NCI-H187 treated with DMSO at 0.1 percent for 48 hours (cell line): ENCODE measurements at places on chromosomes 1 and 21.

DNA sequence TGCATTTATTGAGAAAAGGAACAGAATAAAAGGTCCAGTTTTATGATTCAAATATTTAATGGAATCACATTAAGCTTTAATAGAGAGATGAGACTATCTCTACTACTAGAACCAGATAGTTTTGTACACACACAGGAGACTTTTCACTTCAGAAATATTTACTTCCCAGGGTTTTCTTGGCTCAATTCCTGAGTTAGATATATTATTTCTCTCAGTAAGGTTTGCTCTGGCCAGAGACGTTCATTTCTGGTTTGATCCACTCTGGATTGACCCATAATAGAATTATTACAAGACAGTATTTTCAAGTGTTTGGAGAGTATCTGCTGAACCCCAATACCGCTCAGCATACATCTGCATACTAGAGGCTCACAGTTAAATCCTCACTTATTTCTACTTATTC is 1.3 kb upstream of the RCOR3 start:
- no peak for DNase-seq

- no peak for DNase-seq
Observed at GRCh38 chr21:32411350-32412161, 950 bp upstream of the EVA1C start.

DNA sequence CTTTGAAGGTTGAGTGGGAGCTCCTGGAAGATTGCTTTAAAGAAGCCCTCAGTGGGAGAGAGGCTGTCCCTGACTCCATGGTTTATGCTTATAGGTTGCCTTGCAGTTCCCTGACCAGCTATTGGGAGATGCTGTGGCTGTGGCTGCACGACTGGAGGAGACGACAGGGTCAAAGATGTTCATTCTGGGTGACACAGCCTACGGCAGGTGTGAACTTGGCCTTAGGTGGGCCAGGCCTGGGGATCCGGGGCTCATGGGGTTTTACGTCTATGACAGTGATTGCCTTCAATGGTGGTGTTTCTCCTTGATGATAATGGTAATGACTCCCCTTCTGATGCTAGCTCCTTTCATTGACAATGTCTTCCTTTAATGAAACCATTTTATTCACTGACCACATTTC is 692 bp downstream of the DPH2 start:
- no peak for DNase-seq

GRCh38 chr21:33266050-33266788 is at the start of gene IL10RB:
Gene IL10RB (plus strand): TSS chr21:33266367. CDS start chr21:33266466, 99 bp downstream.
- DNase-seq: no peak

GRCh38 chr1:75514270-75514669 is 96.6 kb downstream of the SLC44A5 start:
- no peak for DNase-seq

GRCh38 chr1:39372105-39372504 is 119.3 kb upstream of the BMP8A start:
- DNase-seq: no peak

- no peak for DNase-seq
Observed at GRCh38 chr1:184022668-184023067, 14.9 kb downstream of the COLGALT2 start.

GRCh38 chr1:65791396-65791795 is 1.3 kb upstream of the PDE4B start:
- DNase-seq: no peak

GRCh38 chr1:24289937-24290595 is 29.1 kb upstream of the GRHL3 start:
- peak; percentile 78 for DNase-seq

- DNase-seq: no peak
Observed at GRCh38 chr1:55696891-55697290, 481.7 kb upstream of the USP24 start.

DNA sequence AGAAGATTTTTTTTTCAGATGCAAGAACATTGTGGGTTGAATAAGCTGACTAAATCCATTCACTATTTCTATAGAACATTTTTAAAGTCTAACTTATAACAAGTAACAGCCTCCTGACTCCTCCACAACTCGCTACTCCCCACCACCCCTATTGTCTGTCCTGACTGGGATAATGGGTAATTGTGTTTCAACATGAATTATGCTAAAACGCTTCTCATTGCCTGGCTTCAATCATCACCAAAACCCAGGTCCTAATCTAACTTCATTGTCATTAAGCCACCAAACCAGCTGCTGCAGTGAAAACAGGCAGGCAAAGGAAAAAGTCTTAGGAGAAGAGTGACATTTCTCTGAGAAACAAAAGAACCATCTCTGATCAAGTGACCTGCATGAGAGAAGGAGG is 30.0 kb downstream of the TNR start:
- DNase-seq: no peak

GRCh38 chr1:37989361-37989930 is 376 bp downstream of the SF3A3 start:
- no peak for DNase-seq
